Dermis blood vessel endothelial cell (primary cell): ENCODE measurements at places on chromosomes 16 and 17. TPM values are rescaled to one million over a fixed set of nuclear protein-coding genes. Genes with fewer than 3 reads are reported as not detected.

Gene ZNF232
- 6.2 and 6.3 TPM in 2 replicates for total RNA-seq

Gene PLCG2
- total RNA-seq, result 23.2 and 23.5 TPM in 2 replicates

Gene FLYWCH1
- total RNA-seq, result 39.5 and 41.0 TPM in 2 replicates

Gene PDE6G
- total RNA-seq, result 3.4 and 4.1 TPM in 2 replicates

Gene CD300H
- total RNA-seq, result not detected in 2 replicates

Gene AIPL1
- not detected in 2 replicates for total RNA-seq

Gene GFAP
- 0.51 TPM in 1 of 2 replicates, not detected in the other for total RNA-seq

Gene SGSH
- total RNA-seq, result 14.3 and 20.3 TPM in 2 replicates

Gene GNG13
- not detected in 2 replicates for total RNA-seq

Gene MYBBP1A
- 32.2 and 52.0 TPM in 2 replicates for total RNA-seq

Gene SCGB1C2
- total RNA-seq, result not detected in 2 replicates

Gene TNP2
- not detected in 2 replicates for total RNA-seq

Gene PLD6
- 1.4 and 2.0 TPM in 2 replicates for total RNA-seq

Gene CD300LD
- total RNA-seq, result not detected in 2 replicates

Gene AXIN2
- 3.1 and 3.6 TPM in 2 replicates for total RNA-seq

Gene APRT
- total RNA-seq, result 100 and 138 TPM in 2 replicates
